ENCODE measurements at places on chromosomes 6 and 20.
A peak's percentile ranks its signal among the peaks of the same experiment; 100 is the strongest.

- no peak for DNase-seq
These were observed 34.0 kb downstream of the ITCH start for GRCh38 chr20:34397096-34397495.

DNA sequence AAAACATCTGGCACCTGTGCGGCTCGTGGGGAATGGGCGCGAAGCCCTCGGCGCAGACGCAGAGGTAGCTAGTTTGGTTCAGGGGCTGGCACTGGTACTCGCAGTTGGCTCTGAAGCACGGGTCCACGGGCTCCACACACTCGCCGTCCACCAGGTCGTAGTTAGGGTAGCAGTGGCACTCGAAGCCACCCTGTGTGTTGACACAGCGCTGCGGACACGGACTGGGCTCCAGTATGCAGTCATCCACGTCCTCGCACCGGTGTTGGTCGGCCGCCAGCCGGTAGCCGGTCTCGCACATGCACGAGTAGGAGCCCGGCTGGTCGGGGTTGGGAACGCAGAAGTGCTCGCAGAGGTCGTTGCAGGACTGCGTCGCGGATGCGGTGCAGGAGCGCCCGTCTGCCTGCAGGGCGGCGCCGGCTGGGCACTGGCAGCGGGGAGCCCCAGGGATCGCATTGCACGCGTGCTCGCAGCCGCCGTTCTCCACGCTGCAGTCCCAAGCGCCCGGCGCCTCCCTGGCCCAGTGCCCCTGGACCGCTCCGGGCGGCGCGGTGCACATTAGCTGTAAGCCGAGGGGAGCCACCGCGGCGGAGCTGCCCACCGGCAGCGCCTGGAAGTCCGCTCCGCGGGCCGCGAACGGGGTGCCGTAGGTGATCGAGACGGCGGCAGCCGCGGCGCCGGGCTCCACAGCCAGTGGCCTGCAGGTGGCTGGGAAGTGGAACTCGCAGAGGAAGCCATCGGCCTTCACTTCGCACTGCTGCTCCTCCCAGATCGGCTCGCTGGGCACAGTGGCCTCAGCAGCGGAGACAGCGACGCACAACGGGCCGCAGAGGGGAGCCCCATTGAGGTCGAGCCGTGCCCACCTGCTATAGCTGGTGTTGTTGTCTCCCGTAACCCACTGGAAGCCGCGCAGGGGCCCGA lies 930 bp downstream of the THBD start:
- DNase-seq, result peak; percentile 50

DNA sequence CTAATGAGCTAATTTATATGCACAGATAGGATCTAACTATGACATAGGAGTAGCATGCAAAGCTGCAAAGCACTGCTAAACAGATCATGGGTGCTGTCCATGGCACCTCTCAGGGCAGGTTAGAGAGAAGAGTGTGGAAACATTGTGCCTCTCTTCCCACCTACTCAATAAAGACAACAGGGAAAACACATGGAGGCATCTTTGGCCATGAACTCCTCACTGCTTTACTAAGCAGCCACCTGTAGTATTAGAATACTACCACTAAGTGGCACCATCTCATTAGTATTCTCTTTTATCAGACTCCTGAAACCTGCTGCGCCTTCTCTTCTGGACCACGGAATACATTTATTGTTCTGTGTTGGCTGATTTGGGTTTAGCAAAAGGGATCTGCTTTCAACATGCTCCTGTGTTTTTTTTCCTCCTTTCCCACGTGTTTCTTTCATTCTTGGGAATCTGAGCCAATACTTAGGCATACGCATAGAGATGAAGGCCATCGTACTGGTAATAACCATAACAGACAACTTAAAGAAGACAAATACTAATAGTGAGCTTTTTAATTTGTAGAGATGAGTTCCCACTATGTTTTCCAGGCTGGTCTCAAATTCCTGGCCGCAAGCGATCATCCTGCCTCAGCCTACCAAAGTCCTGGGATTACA lies 9.4 kb upstream of the HDDC2 start:
- peak; percentile 63 for DNase-seq

DNA sequence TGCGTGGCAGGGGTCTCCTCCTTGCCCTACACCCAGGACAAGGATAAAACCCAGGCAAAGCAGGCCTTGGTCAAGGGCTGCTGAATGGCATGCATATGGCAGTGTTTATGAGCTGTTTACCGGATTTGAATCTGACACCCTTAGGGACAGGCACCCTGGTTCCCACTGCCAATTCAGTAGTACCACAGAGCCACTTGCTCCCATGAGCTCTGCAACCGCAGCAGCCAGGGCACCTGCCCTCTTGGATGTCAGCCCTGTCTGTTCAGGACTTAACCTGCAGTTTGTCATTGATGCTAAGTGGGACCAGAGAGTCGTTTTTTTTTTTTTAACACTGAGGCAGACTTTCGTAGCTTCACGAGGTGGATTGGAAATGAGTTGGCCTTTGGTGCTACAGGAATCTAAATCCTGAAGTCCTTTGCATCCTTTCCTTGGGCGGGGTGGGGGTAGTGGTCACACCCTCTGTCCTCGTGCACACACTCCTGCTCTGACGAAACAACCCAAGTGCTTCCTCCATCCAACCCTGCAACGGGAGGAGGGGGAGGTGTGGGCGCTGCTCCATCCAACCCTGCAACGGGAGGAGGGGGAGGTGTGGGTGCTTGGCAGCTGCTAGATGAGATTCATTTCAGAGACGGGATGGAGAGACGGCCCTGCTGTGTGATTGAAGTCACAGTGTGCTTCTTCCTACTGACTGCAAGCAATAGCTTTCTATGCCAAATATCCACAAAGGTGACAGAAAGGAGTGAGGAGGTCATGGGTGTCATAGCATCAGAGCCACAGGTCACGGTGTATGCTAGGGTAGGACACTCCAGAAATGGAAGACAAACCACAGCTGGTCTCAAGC lies 166.5 kb downstream of the SMOC2 start:
- no peak for DNase-seq

DNA sequence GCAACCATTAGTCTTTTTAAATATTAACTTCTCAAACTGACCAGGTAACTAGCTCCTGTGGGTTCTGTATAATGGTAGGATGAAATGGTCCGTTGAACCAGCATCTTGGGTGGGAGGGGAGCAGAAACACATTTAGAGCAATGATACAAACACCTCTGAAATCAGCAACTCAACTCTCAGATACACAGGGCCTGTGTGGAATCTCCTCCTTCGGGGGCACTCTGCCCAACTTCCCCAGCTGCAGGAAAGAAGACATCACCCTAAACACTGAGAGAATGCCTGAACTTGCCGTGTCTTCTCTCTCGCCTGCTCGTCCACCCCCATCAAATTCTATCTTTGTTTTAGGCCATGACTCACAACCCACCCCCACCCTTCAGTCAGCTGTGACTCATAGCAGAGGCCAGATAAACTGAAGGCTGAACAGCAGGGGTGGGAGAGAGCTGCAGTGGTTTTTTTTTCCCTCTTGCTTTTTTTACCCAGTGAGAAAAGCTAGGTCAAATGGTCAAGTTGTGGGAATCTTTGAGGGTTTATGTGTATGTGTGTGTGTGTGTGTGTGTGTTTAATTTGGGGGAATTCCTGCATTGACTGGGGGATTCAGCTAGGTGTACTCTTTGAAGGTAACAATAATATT lies 593.4 kb upstream of the JAG1 start:
- DNase-seq, result peak; percentile 92

DNA sequence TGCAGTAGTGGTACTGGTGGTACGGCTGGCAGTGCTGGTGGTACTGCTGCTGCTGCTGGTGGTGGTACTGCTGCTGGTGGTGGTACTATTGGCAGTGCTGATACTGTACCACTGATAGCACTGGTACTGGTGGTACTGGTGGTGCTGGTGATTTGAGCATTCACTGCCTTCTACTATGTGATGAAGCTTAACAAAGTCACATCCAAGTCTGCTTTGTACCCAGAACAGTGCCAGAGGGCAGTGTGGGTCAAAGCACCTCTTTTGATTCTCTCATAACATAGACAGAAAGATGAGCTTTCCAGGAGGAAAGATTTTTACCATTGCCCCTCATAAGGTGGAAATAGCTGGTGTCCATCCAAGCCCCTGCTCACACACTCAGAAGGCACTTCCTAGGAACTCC lies 48.7 kb downstream of the ANKRD6 start:
- DNase-seq, result no peak

GRCh38 chr6:149033454-149033853 lies 284.1 kb upstream of the TAB2 start:
- no peak for DNase-seq

GRCh38 chr6:167678102-167679101 lies 148.3 kb upstream of the AFDN start:
- no peak for DNase-seq

- no peak for DNase-seq
These were observed 177.1 kb downstream of the CDH26 start for GRCh38 chr20:60135276-60135675.

- DNase-seq, result no peak
These were observed 44.4 kb downstream of the PRKN start for GRCh38 chr6:162683135-162683534.

- peak; percentile 48 for DNase-seq
These were observed 11.3 kb downstream of the DIDO1 start for GRCh38 chr20:62914970-62915457.

DNA sequence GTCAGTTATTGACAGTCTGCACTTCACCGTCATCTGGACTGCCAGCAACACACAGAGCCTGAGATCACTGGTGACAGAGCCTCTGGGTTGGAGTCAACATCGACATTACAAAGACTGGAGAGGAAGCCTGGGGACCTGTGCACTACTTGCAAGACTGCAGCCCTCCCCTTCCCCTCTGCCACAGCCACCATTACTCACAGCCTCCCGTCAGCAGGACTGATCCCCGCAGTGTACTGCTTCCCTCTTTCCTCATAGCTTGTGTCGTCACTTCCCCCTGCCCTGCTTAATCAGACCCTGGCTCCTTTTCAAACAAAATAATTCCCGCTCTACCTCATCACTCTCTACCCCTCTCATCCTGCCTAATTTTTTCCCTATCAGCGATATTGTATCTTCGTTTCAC lies 235.5 kb upstream of the KCNQ5 start:
- DNase-seq, result peak; percentile 3

DNA sequence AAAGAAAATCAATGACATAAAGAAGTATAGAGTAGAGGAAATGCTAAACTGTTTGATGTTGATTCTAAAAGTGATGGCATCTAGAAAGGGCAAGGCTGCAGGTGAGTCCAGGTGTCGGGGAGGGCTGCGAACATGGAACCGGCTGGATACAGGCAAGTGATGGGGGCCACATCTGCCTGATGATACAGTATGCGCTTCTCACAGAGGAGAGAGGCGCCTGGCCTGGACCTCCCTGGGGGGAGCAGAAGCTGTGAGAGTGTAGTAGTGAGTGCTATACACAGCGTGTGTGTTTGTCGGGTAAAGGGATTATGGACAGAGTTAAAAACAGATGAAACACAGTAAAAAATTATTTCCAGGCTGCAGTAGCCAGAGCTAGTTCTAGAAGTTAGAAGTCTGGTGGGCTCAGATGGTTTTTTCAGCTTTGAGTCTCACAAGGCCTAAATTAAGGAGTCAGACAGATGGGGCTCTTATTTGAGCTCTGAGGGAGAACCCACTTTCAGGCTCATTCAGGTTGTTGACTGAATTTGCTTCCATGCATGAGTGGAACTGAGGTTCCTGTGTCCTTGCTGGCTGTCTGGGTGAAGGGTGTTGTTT lies 195.8 kb upstream of the ARG1 start:
- DNase-seq, result no peak

- DNase-seq, result peak; percentile 13
These were observed 39.7 kb downstream of the ISM1 start for GRCh38 chr20:13260650-13261279.

GRCh38 chr6:145734486-145735355 lies 599 bp downstream of the EPM2A start:
- peak; percentile 90 for DNase-seq

DNA sequence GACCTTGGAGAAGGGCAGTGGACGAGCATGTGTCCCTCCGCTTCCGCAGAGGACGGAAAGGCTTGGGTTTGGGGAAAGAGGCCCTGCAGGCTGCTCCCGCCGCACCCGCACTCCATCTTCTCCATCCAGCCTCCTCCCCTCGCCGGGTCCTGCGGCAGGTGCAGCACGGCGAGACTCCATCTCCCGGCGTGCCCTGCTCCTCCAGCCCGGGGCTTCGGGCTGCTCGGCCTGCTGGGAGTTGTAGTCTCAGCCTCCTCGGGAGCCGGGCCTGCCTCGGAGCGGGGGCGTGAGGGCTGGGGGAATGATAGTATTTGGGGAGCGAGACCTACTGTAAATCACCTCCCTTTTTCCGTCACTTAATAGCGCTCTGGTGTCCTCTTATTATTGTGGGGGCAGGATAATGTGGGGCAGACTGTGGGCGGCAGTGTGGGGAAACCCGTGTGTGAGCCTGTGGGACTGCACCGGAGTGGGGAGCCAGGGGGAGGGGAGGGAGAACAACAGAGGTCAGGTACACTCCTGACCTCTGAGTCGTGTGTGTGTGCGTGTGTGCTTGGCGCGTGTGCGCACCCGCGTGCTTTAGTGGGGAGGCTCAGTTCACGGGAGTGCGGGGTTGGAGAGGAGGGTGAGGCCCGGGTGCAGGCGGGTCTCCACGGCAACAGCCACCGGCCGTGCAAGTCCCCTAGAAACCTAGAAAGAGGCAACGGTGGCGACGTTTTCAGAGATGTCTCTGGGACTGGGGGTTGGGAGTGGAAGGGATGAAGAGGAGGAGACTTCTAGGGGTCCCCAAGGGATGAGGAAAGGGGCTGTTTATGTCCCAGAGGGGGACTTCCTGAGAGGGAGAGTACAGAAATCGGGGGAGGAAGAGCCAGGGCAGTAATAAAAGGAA lies 4.1 kb downstream of the TTBK1 start:
- DNase-seq, result no peak

- DNase-seq, result no peak
These were observed 86.5 kb upstream of the SCP2D1 start for GRCh38 chr20:18727032-18727508.

GRCh38 chr6:127415096-127415495 lies 44.1 kb downstream of the KIAA0408 start:
- DNase-seq, result no peak

- no peak for DNase-seq
These were observed 87.8 kb downstream of the SLC22A3 start for GRCh38 chr6:160435935-160436334.
